Left renal cortex interstitium (tissue), 4 donors: ENCODE measurements at places on chromosomes 2 and 18.
A peak's percentile ranks its signal among the peaks of the same experiment; 100 is the strongest.

DNA sequence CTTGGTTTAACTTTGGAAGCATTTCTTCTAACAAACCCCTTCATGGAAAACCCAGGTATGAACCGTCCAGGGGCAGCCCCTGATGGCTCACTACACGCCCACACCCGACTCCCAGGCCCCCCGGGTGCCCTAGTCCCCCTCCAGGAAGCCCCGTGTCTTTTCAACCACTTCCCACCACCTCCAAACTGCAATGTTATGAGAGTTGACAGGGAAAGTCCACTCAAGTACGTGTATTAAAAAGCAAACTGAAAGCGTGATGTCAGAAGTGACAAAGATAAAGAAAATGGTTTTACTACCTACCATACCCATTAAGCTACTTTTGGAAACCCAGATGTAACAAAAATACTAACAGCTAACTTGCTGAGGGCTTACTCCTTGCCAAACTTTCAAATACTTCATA, 51.5 kb downstream of the L3MBTL4 start:
- DNase-seq = no peak

DNA sequence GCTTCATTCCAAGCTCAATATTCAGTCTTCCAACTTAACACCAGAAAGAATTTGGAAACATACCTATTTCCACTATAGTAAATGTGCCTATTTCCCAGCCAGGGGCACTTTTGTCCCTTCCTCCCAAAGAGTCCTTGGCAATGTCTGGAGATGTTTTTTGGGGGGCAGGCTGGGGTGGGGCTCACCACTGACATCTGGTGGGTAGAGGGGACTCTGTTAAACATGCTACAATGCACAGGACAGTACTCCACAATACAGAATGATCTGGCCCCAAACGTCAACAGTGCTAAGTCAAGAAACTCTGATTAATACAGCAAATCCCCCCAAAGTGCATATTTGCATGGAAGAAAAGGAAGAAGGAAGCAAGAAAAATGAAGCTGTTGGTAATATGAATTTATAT, 61.7 kb downstream of the SMIM21 start:
- no peak for DNase-seq

GRCh38 chr2:237059155-237059875, 26.4 kb upstream of the COPS8 start:
- no peak for DNase-seq

GRCh38 chr2:127763776-127764175, 47.2 kb downstream of the WDR33 start:
- no peak for DNase-seq

- no peak for DNase-seq
Observed at GRCh38 chr18:61738042-61738441, 154.8 kb downstream of the RNF152 start.

DNA sequence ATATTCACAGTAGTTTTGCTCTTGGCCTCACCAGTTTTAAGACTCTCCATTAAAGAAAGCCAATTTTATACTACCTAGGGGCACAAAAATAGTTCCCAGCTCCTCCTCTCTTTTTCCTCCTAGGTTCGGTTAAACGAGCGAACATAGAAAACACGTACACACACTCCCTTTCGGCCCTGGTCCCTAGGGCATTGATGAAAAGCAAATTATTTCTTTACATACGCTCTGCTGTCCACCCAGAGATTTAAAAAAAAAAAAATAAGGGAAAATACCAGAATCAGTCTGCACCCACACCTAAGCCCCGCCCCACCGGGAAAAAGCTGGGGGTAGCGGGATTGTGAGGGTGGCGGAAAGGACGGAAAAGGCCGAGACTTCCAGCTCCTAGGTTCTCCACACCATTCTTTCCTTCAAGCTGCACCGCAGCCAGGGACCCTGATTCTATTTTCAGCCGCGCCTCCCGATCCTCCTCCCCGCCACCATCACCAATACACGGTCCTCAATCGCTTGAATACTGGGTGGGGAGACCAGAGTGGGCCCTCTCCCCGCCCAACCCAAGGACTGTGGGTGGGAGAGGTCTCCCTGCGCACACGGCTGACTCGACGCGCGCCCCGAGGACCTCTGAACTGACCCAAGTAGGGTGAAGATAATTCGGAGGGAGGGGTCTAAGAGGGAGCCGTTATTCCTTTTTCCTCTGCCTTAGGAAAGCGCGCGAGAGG, 769 bp downstream of the ATF2 start:
- peak; percentile 53 for DNase-seq

DNA sequence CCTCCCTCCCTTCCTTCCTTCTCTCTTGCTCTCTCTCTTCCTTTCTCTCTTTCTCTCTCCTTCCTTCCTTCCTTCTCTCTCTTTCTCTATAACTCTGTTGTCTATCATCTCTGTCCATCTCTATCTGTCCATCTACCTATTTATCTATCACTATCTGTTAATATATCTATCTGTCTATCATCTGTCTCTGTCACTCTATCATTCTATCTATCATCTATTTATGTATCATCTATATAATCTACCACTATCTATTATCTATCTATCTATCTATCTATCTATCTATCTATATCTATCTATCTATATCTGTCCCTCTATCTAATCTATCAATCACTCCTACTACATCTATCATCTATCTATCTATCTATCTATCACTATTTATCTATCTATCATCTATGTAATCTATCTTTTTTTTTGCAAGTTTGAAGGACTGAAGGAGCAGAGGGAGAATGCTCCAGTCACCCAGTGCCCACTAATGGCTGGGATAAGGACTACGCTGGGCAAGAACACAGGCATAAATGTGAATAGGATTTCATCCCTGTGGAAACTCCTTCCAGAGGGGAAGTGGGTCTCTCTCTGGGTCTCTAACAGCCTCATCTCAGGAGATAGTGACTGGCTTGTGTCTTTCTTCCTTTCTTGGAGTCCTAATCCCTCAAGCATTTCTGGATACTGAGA, 427.0 kb downstream of the LPIN1 start:
- DNase-seq = no peak

GRCh38 chr2:124810132-124810531, 785.0 kb downstream of the CNTNAP5 start:
- DNase-seq = peak; percentile 10

- DNase-seq = no peak
Observed at GRCh38 chr2:18531194-18531593, 29.3 kb downstream of the RDH14 start.

GRCh38 chr2:61948661-61949457, 43.4 kb downstream of the COMMD1 start:
- no peak for DNase-seq

DNA sequence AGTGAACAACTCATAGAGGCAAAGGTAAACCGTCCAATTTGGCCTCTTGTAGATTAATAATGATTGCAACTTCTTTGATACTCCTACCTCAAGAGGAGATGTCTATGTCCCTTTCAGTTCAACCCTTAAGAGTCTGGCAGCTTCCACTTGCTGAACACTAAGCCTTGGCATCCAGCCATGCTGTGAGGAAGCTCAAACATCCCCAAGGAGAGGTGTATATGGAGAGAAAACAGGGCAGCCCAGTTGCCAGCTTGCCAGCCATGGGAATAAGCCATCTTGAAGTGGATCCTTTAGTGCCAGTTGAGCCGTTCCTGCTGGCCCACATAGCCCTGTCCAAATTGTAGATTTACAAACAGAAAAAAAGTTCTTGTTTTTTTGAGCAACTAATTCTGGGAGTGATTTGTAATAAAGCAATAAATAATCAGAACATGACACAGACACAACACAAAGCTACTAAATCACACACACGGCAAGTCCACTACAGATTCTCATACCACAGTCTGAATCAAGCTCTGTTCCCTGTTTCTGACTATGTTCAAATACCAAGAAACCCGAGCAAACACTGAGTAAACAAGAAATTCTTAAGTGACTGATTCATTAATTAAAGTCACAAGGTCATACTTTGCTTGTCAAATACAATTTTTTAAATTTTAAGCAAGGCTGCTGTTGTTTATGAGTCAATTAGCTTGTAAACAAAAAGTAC, 96.1 kb downstream of the PID1 start:
- no peak for DNase-seq

DNA sequence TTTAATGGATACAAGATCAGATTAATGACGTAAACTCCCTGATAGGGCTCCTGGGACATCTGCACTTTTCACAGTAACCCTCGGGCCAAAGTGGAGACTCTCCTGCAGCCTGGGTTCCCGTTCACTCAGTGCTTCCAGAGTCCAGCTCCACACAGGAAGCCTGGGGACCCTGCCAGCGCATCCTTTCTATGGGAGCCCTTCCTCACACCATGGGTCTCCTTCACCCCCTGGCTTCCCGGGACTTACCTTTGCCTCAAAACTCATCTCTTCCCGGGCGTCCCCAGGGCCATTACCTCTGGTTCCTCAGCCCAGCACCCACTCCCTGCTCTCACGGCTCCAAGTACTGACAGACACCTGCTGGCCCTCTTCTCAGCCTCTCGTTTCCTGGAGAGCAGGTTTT, 40.7 kb upstream of the KLF11 start:
- no peak for DNase-seq

DNA sequence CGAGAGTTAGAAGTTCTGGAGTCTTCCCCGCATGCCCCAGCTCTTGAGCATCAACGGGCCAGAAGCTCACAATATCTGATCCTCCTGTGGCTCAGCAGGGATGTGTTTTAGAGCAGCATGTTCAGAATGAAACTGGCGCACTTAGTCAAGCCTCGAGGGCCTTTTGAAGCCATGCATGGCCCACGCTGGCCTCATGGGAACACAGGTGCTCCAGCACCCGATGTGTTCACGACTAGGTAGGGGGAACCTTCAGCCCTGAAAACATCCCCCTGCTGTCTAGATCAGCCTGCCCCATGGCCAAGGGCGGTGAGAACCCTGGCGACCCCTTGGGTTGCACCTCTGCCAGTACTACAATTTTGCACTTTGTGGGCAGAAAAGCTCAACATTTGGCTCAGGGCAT, 32.8 kb downstream of the MSH6 start:
- DNase-seq = no peak
